Motor neuron (in vitro differentiated cells): ENCODE measurements at places on chromosomes 6 and 20. TPM values are rescaled to one million over a fixed set of nuclear protein-coding genes. Genes with fewer than 3 reads are reported as not detected.

Gene WFDC5
- total RNA-seq, result 0.34 and 0.66 TPM in 2 replicates

Gene B3GALT4
- total RNA-seq, result 4.4 TPM in 2 replicates

Gene CDH4
- 2.0 and 2.4 TPM in 2 replicates for total RNA-seq

Gene SPTLC3
- total RNA-seq, result 2.2 and 2.7 TPM in 2 replicates

Gene GNRH2
- 1.1 TPM in 2 replicates for total RNA-seq

Gene PERP
- 3.7 and 4.8 TPM in 2 replicates for total RNA-seq

Gene MYL9
- total RNA-seq, result 2.0 and 3.3 TPM in 2 replicates

Gene ADGRF4
- 0.10 and 0.19 TPM in 2 replicates for total RNA-seq

Gene PDE10A
- total RNA-seq, result 0.59 and 1.0 TPM in 2 replicates

Gene GNAS-AS1
- total RNA-seq, result 4.7 and 5.2 TPM in 2 replicates

Gene CFAP206
- total RNA-seq, result 3.6 and 3.8 TPM in 2 replicates

Gene IMPG1
- 0.26 and 0.56 TPM in 2 replicates for total RNA-seq

Gene C20orf144
- 2.7 and 3.2 TPM in 2 replicates for total RNA-seq

GRCh38 chr6:13422681-13423221, 64.6 kb downstream of the GFOD1 start:
- ATAC-seq, result no peak

- peak; percentile 66 for ATAC-seq
Measured at GRCh38 chr6:33885132-33886057, 81.6 kb upstream of the MLN start.

DNA sequence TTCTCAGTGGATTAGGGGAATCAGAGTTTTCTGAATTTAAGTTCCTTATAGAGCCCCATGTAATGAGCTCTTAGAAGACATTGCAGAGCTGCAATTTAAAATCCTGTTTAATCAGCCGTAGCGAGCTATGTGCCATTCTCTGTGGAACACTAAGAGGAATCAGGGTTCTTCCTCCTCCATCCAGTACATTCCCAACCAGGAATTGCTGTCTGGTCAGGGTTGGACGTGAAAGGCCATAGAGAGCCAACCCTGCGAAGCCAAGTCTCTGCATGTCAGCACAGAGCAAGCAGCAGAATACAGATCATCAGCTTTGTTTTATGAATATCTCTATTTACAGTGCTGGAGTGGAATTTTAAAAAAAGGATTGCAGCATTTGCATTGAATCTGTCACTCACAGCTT, 366.0 kb downstream of the LAMA2 start:
- no peak for ATAC-seq

DNA sequence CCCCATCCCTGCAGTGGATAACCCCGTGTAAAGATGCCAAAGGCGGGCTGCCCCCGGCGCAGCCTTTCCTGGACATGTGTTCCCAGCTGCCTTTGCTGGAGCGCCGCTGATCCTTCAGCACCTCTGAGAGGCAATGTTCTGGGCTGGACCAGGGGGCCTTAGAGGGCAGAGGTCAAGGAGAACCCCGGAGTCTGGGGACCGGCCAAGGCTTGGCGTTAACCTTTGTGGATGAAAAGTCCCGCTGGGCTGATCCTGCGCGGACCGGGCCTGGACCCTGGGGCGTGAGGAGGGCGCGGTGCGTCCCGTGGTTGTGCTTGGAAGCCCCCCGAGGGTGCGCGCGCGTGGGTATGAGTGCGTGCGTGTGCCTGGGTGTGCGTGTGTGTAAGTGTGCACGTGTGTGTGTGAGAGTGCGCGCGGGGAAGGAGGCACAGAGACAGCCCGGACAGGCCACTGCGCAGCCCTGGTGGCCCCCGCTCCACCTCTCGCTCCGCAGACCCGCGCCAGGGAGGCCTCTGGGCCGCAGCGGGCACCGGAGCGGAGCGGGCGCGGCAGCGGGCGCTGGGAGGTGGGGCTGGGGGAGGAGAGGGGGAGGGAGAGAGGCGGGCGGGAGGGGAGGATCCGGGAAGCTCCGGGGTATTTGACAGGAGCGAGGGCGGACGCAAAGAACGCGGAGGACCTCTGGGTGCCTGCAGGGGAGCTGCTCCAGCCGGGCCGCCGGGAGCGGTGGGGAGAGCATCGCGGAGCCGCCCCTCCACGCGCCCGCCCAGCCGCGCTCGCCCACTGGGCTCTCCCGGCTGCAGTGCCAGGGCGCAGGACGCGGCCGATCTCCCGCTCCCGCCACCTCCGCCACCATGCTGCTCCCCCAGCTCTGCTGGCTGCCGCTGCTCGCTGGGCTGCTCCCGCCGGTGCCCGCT, at the start of gene SMOC2:
Gene SMOC2, plus strand, starts transcription at position 665 of the 914 bp plus-strand sequence. Its CDS starts 187 bp downstream, at position 852.
- ATAC-seq, result no peak

DNA sequence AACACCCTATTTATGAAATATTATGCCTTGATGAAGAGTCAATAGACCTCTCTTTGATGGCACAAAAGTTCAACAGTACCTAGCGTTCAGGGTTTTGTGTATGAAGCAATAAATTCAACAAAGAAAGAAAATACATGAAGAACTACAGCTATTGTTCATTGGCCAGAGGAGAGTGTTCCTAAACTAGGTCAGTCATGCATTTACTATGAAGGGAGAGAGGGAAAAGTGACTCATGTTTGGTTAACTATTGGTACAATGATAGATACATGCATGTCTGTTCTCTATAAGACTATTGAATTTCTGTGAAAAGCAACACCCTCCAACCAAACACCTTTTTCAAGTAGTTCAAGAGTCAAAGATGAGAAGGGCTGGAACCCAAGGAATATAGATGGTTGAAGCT, 50.7 kb downstream of the CLIC5 start:
- ATAC-seq, result no peak

DNA sequence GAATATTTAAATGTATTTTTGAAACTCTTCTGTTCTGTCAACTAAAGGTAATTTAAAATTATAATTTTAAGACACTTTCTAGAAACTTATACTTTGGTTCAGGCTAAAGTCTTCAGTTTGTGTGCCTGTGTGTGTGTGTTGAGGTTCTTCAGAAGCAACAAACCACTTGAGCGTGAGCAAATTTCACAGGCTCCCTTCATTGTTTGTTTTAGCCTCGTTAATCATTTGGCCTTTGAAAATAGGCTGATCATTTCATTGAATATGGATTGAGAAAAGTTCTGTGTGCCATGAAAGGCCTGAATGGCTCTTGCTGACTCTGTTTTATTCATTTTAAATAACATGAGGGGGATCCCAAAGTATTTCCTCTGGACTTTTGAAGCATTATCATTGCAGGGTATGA, 420.1 kb downstream of the CDKAL1 start:
- no peak for ATAC-seq

GRCh38 chr20:57686931-57687652, 22.7 kb downstream of the PMEPA1 start:
- no peak for ATAC-seq

GRCh38 chr6:121398127-121398526, 37.3 kb upstream of the GJA1 start:
- peak; percentile 82 for ATAC-seq

- no peak for ATAC-seq
Measured at GRCh38 chr6:73608761-73609160, 45.0 kb downstream of the SLC17A5 start.

DNA sequence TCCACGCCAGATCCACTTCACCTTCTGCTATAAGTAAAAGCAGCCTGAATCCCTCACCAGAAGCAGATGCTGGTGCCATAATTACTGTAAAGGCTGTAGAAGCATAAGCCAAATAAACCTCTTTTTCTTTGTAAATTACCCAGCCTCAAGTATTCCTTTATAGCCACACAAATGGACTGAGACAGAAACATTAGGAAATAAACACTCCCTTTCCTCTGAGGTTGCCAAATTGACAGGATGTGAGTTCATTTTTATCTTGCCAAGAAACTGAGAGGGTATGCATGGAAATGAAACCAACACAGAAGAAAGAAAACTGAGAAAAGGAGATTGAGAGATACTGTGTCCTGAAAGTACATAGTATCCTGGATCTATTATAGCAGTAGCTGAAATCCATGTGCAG, 481.2 kb downstream of the HAO1 start:
- no peak for ATAC-seq
